ENCODE measurements at places on chromosomes 5 and 9.

- no peak for DNase-seq
These were observed 56.7 kb downstream of the MAPKAP1 start for GRCh38 chr9:125650271-125650737.

DNA sequence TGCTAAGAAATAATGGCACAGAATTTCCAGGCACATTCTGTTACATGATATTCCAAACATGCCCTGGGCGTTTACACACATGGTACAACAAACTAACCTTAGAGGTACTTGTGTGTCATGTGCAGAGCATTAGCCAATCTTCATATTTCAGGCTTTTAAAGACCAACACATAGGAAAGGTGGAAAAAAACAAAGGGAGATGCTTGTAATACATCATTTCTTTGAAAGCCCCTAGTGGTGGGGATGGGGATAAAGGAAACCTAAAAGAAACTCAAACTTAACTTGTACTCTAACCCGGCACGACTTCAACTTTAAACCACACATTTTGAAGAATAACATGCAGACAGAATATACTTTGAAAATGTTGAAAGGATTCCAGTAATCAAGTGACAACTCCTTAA is 133.6 kb downstream of the PTPRD start:
- no peak for DNase-seq

- no peak for DNase-seq
These were observed 51.4 kb upstream of the TJP2 start for GRCh38 chr9:69122549-69123141.

GRCh38 chr5:176934309-176934930 is 35.3 kb upstream of the HK3 start:
- no peak for DNase-seq

Measured in activated CD4-positive, CD25-positive, alpha-beta regulatory T cell (primary cell).